ENCODE measurements at places on chromosomes 1 and 21.

DNA sequence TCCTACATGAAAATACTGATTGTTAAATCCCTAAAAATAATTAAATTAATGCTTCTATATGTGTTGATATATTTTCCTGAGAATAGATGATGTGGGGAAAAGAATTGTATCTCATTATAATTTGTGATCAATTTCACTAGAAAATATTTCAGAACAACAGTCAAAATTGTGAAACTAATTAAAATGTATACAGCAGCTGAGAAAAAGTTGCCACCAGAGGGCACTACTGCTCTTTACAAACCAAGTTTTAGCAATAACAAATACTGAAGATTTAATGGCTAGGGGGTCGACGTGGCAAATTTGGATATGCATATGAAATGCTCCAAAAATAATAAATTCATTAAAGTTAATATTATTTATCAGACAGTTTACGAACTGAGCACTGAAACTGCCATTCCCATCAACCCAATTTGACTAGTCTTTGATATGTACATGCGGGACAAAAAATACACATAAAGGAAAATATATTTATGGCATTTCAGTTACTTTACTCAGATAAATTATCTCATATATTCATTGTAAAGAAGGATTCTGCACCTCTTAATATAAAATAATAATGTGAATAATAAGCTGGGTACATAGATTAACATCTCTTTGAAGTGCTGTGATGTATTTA is 96.3 kb upstream of the TMPRSS15 start:
- peak; percentile 21 for DNase-seq

DNA sequence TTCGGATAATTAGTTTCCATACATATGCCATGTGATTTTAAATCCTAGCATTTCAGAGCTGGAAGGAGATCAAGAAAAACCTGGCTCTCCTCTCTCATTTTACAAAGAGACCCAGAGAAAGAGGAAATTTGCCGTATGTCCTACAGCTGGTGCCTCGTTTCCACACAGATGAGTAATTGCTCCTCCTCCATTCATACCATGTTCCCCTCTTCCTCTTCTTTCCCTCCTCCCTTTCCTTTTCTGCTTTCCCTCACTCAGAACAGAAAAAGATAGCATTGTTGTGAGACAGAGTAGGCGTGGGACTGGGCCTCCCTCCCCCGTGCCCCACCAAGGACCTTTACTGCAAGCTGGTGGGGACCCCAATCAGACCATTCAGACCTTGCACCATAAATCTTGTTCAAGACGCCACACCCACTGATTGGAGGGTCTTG is 13.7 kb upstream of the SLC44A3 start:
- no peak for DNase-seq

GRCh38 chr21:46650476-46651098 is 15.1 kb downstream of the PRMT2 start:
- no peak for DNase-seq

GRCh38 chr1:172895761-172896160 is 155.0 kb downstream of the TNFSF18 start:
- DNase-seq = no peak

- DNase-seq = no peak
These were observed 18.3 kb downstream of the SPSB1 start for GRCh38 chr1:9311029-9311428.

DNA sequence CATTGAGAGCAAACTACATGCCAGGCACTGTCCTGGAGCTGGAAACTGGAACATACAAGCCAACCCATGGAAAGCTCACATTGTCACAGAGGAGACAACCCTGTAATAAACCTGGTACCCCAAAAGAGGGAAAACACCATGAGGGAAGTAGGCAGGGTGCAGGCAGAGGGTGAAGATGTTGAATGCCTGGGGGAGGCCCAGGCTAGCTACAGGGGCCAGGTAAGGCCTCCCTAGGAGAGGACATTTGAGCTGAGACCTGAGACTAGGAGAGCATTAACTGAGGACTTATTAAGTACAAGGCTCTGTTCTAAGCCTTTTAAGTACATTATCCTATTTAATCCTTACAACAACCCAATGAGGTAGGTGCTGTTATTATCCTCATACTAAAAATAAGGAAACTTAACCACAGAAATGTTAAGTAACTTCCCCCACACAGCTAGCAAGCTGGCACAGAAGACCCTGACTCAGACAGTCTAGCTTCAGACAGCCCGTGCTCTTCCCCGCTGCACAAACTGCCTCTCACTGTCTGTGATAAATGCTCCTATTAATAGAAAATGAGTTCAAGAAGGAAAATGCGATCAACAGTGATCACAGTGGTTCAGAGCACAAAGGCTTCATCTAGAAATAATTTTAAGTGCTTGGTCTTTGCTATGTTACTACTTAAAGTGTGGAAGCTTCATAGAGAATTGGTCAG is 41.8 kb downstream of the ZNF281 start:
- no peak for DNase-seq

GRCh38 chr1:204145033-204145504 is 6.8 kb downstream of the ETNK2 start:
- DNase-seq = no peak

- DNase-seq = no peak
These were observed 20.4 kb upstream of the HPDL start for GRCh38 chr1:45306319-45306718.

GRCh38 chr1:214643030-214643429 is 40.0 kb downstream of the CENPF start:
- DNase-seq = no peak

GRCh38 chr1:178258536-178258935 is 164.6 kb downstream of the RASAL2 start:
- DNase-seq = no peak

- no peak for DNase-seq
These were observed 182.2 kb downstream of the PRDM16 start for GRCh38 chr1:3251099-3251806.

DNA sequence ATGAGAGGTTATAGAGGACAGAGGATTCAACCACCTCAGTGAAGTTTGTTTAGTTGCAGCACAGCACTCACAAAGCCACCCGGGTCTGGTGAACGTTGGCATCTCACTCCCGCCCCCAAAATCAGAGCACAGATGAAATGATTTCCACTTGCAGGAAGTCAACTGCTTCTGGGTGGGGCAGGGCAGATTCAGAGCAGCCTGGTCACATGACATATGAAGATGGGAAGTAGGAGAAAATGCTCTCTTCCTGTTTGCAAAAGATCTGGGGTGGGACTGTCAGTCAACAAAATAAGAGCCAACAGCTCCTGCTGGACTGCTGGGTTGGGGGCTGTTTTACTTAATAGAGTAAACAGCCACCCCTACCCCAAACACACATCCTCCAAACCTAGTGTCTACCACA is 43.2 kb downstream of the LRRC71 start:
- DNase-seq = peak; percentile 7

DNA sequence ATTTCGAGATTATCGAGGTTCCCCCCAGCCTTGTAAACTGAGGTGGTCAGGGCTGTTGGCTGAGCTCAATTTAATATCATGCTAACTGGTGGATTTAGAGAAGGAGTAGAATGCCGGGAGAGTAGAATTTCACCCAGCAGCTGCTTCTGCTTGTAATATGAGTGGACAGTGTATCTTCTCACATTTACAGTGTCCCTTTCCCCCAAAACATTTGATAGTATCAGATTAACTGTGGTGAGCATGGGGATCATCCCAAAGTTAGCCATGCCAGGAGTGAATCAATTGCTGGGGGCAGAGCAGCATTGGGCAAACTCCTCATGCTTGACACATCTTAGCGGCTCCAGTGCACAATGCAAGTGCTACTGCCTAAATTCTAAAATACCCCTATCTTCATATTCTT is 9.2 kb upstream of the PPFIA4 start:
- DNase-seq = no peak

DNA sequence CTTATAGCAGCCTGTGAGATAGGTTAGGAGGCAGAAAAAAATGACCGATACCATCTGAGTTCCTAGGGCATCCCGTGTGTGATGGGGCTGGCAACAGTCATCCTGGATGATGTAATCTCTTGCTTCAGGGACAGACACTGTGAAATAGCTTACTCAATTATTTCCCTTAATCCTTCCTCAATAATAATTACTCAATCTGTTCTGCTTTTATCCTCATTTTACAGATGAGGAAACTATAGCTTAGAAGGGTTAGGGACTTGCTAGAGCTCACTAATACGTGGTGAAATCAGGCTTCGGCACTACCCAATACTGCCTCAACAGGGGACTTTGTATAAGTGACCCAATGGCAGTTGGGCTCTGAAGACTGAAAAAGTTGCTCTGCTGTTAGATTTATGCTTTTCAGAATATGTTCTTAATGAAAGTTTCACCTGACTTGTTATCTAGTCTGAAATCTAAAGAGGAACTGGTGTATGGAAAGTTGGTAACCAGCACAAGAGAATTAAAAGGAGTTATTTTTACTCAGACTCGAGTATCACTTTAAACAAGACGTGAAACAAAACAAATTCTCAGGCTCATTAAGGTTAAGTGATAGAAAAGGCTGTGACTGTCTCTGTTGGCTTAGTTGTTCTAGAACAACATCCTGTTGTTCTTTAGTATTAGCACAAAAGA is 14.4 kb downstream of the CD55 start:
- no peak for DNase-seq

DNA sequence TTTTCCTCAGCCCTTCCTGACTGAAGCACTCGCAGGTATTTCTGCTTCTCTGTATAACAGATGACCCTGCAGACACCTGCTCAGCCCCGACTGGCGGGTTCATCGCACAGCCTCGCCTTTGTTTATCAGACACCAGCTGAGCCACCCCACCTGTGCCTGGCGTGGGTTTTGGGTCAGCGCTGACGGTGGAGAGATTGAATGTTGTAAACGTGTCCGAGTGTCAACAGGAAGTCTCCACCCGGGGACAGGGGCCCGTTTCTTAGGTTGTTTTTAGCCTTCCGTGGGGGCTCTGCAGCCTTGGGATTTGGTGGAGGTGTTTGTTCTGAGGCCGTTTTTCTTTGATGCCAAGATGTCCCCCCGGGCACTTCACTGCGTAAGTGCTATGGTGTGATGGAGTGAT is 60.1 kb downstream of the COL18A1 start:
- DNase-seq = no peak

DNA sequence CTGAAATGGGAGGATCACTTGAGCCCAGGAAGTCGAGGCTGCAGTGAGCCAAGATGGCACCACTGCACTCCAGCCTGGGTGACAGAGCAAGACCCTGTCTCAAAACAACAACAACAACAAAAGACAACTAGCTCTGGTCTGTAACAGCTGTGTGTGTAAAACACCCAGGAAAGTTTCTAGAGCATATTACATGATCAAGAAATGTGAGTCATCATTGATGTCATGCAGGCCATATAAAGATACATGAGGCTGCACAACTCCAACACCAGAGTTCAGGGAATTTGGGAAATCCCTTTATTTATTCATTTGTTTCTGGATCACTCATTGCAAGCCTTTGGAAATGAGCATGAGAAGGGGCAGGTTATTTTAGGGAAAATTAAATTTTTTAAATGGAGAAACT is 50.3 kb upstream of the CTPS1 start:
- DNase-seq = no peak

- DNase-seq = no peak
These were observed 19.5 kb upstream of the UQCRHL start for GRCh38 chr1:15826810-15827507.

- DNase-seq = no peak
These were observed 29.0 kb upstream of the TMEM51 start for GRCh38 chr1:15124362-15125100.

DNA sequence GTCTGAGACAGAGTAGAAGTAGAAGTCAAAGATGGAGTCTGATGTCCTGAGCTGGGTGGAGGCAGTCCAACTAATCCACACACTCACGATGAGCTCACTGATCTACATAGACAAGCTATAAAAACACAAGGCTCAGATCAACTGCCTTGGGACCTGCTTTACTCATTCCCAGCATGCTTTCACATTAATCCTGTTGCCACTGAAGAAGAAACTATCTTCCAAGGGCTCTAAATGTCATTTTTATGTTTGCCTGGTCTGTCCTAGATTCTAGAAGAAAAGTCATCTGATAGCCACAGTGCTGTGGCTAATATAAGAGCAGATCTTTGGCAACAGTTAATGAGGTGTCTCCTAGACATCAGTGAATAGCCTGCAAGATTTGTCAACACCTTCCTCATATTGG is 522.7 kb downstream of the NUF2 start:
- no peak for DNase-seq

GRCh38 chr1:10388387-10388715 is 10.5 kb upstream of the PGD start:
- no peak for DNase-seq

Data from SW480 (cell line).